ENCODE measurements at places on chromosomes 5 and 9. TPM values are rescaled to one million over a fixed set of nuclear protein-coding genes. Genes with fewer than 3 reads are reported as not detected.

The JADE2 gene
- total RNA-seq, result 24.5 TPM

The PDE6A gene
- not detected for total RNA-seq

The PRRX2 gene
- total RNA-seq, result not detected

The TMEM215 gene
- not detected for total RNA-seq

The ZNF879 gene
- 3.6 TPM for total RNA-seq

The MUSK gene
- total RNA-seq, result 0.53 TPM

The NUTM2F gene
- not detected for total RNA-seq

The TRIM36 gene
- total RNA-seq, result 0.43 TPM

The FYB1 gene
- total RNA-seq, result 0.07 TPM

The NACC2 gene
- 28.7 TPM for total RNA-seq

The SLC34A3 gene
- total RNA-seq, result not detected

The TRIM23 gene
- total RNA-seq, result 14.9 TPM

The WDR36 gene
- total RNA-seq, result 114 TPM

The MFAP3 gene
- 128 TPM for total RNA-seq

The KLHL3 gene
- 29.7 TPM for total RNA-seq

The ADAMTS2 gene
- 0.50 TPM for total RNA-seq

The RRAGA gene
- total RNA-seq, result 52.9 TPM

The NTNG2 gene
- total RNA-seq, result 0.13 TPM

The IFNB1 gene
- total RNA-seq, result not detected

The MAMDC4 gene
- total RNA-seq, result 1.9 TPM

The PCDHA5 gene
- total RNA-seq, result under 0.01 TPM

The KIF4B gene
- total RNA-seq, result 0.29 TPM

The CA9 gene
- total RNA-seq, result 0.14 TPM

The PTGES gene
- not detected for total RNA-seq

The PITX1 gene
- 0.57 TPM for total RNA-seq

The SLC24A2 gene
- total RNA-seq, result under 0.01 TPM

The GPR151 gene
- total RNA-seq, result not detected

The AMBP gene
- total RNA-seq, result not detected

The LCN1 gene
- total RNA-seq, result not detected

The F2RL1 gene
- 78.1 TPM for total RNA-seq

The IFNA13 gene
- total RNA-seq, result not detected

The NIPAL4 gene
- not detected for total RNA-seq

The PCDHA9 gene
- total RNA-seq, result 0.07 TPM

The SLC6A7 gene
- total RNA-seq, result not detected

The HRH2 gene
- total RNA-seq, result not detected

The ENTREP1 gene
- 5.5 TPM for total RNA-seq

The OSMR gene
- total RNA-seq, result 59.1 TPM

The GFI1B gene
- total RNA-seq, result not detected

Measured in thoracic aorta endothelial cell (primary cell).